Activated T-helper 9 cell treated with anti-CD3 and anti-CD28 coated beads, Interleukin-2, amount 50 U/mL, for 16 hours (primary cell): ENCODE measurements at places on chromosomes 3 and 15.

DNA sequence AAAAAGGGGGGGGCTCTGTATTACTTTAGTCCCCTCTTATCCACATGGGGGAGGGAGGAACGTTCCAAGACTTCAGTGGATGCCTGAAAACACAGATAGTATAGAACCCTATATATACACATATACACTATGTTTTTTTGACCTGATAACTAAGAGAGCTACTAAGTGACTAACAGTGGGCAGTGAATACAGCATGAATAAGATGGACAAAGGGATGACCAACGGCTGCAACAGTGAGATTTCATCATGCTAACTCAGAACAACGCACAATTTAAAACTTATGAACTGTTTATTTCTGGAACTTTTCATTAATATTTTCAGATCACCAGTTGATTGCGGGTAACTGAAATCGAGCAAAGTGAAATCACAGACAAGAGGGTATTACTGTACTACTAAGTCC is 7.3 kb downstream of the DCUN1D1 start:
- no peak for DNase-seq

- DNase-seq: no peak
Observed at GRCh38 chr3:172530566-172530965, 7.3 kb upstream of the TNFSF10 start.

- no peak for DNase-seq
Observed at GRCh38 chr3:72213296-72214065, 428.5 kb upstream of the PROK2 start.

DNA sequence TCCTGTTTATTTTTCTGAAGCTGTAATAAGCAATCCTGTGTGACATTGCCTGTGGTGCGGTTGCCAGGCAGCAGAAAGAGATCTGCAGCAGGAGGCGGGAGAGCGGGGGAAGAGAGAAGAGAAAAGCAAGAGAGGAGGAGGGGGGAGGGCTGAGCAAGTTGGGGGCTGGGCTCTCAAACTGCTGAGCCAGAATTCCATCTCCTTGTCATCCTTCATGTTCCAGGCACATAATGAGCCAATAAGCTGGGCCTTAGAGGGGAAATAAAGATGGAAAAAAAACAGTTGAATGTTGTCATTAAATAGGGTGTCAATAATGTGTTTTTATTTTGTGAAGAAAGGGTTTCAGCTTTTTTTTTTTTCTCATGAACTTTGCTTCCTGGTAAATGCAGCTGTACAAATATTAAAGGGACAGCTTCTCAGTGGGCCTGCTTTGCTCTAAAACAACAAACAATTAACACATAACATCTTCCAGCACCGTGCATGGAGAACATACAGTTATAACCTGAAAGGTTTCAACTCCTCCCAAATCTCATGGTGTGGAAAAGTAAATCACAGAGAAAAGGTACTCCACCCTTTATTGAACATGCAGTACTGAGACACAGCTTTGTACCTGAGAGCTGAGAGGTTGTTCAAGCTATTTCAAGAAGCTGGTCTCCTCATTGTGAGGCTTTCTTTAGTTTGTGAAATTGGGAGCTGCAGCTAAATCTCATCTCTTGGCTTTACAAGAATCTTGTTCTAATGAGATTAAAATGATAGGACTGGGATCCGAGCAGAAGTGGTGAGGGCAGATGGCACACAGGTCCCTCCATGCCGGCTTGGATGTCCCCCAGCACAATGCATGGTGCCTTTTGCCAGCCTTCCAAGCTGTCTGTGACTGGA is 451.1 kb upstream of the KCNMB2 start:
- DNase-seq: no peak

DNA sequence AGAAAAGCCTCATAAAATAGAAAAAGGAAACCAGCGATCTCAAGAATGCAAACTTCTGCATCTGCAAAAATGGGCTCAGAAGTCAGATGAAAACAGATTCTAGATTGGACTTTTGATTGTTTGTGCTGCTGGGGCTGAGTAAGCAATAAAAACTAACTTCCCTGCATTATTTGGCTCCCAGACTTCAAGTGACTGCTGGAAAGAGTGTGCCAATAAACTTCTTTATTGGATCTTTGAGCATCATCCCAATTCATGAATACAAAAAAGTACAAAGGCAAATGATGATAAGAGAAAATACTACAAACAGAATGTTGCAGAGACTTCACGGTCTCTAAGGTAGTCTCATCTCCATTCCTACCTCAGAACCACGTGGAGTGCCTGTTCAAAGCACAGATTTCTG is 97.9 kb downstream of the FGF12 start:
- no peak for DNase-seq

GRCh38 chr3:47421741-47422649 is 41.2 kb downstream of the PTPN23 start:
- no peak for DNase-seq

DNA sequence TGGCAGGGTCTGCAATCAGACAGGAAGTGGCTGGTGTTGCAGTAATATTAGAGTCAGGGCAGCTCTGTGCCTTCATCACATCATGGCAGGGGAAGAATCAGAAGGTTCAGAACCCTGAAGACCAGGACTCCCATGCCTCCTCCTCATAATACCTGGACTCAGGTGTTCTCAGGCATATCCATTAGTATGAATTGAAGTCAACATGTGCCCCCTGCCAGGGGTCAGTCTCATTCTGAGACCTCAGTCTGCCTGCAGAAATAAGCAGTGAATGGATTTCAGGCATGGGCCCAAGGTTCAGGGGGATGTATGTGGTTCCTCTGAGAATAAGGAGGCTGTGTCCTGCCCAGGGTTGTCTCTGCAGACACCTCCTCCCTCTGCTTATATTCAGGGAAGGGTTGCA is 74.2 kb downstream of the SPSB4 start:
- DNase-seq: no peak

DNA sequence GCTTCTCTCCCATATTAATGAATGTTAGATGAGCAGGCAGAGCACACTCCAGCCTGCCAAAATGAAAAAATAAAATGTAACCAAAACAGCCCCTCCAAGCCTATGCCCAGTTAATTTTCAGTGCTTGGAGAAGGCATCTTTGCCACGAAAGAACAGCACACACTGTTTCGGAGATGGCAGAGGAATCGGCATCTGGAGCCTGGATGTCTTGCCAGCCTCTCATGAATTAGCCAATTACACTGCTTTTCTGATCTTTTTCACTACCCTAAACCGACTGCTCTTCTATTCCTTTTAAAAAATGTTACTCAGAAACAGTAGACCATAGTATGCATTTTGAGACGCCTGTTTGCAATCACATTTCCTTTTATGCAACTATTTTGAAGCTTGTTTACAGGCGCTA is 249.6 kb downstream of the TLE3 start:
- no peak for DNase-seq

DNA sequence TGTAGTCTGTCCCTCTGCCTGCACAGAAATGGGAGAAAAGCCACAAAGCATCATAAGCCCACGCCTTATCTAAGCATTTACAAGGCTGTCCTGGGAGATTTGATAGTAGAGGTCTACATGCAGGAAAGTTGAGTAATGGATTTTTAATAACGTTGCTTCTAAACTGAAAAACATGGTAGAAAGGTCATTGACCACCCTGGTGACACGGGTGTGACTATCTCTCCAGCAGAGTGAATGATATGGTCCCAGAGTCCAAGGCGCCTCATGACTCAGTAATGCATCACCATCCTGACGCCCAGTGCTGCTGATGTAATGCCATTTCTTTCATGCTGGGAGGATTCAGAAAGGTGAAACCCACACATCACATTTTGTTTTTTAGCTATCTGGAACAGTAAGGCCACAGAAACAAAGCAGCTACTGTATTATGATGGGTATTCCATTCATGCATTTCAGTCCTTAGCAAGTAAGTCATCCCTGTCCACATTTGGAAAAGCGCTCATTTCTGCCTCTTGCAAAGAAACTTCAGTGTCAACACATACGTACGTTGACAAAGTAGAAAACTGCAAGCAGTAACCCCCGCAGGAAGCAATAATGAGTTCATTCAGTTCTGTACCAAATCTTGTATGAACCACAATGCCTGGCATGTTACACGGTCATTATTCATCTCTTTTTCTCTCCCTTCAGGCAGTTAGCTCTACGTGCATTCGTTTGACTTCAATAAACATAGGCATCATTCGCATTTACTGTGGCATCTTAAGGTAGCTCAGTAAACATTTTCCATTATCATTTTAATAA is 483.5 kb downstream of the GABRG3 start:
- no peak for DNase-seq

DNA sequence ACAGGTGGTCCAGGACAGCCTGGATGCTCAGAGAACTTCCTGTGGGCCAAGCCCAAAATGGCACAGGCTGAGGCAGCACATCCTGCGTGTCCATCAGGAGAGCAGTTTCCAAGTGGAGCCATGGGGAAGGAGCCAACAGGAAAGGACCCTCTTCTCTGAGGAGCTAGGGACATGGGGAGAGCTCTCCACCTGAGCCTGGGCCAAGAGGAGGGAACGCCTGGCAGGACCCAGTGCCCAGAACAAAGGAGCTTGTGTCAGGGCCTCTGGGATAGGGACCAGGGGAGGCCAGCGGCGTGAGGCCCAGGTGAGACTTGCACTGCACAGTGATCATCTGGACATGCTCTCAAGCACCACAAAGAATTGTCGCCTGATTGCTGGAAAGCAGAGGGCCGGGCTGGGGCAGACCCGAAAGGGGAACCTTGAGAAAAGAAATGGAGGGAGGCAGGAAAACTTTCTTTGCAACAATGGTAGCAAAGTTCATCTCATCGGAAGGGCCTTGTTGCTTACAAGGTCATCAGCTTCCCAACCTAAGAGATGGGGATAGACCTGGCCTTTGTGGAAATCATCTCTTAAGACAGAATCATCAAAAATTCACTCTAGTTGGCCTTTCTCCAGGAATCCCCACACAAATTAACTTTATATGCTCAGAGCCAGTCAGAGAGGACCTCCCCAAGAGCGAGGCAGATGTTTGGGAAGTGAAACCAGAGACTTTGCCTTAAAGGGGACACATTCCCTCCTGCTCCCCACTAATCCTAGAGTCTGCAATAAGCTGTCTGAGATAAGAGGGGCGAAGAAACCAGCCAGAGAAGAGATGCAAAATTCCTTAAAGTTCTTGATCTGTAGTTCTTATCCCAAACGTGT is 47.7 kb upstream of the HES1 start:
- no peak for DNase-seq

- DNase-seq: no peak
Observed at GRCh38 chr3:127467391-127467790, 123.1 kb downstream of the TPRA1 start.

DNA sequence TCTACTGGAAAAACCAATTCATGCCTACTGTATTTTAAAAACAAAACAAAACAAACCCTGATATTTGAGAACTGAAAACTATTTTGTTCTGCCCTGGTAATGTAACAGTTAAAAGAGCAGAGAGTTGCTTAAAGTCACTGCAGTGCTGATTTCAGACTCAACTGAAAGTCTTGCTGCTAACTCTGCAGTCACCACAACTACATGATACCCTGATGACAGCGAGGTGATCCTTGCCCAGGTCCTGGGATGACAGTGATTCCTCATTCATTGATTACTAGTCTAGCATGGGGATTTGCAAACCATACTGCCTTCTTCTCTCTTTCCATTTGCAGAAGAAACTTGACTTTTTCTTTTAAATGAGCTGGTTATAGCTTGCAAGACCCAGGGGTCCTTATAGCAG is 67.5 kb downstream of the MME start:
- DNase-seq: no peak

- no peak for DNase-seq
Observed at GRCh38 chr3:71260782-71261181, 322.7 kb downstream of the FOXP1 start.

DNA sequence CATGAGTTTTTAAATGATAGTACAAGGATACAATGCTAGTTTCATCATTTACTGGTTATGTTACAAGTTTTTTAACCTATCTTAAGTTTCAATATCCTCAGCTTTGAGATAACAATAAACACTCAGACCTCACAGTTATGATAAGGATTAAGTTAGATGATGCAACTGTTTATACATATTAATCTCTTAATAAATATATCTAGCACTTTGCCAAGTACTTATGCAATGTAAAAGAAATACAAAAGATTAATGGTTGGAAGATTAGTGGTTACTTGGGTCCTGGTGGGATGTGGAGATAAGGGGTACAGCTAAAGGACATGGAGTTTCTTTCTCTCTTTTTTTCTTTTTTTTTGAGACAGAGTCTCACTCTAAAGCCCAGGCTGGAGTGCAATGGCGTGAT is 12.0 kb downstream of the SPPL2A start:
- no peak for DNase-seq

DNA sequence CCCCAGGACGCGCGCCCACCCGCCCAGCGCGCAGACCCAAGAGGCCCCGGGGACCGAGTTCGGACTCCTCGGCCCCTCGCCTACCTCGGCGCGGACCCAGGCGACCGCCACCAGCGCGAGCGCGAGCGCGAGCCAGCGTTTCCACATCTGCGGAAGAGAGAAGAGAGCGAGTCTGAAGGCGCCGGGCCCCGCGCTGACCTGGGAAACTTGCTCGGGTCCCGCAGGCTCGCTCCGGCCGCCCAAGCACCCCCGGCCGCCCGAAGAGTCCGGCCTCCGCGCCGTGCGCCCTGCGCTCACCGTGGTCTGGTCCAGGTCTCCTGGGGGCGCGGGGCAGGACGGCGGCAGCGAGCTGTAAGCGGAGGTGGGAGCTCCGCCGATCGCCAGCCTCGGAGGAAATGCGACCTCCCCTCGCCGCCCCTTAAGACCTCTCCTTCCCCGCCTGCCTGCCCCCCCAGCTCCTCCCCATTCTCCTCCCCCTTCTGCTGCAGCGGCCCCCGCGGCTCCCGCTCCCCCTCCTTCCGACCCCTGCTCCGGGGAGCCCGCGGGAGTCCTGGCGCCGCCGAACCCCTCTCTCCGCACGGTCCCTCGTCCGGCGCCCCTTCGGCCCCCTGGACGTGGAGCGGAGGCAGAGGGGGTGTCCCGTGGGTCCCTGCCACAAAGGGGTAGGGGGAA is at the start of gene FSTL1:
FSTL1 (minus strand) TSS at position 393 of the 672 bp plus-strand sequence; CDS start at position 147, 246 bp downstream.
- no peak for DNase-seq

GRCh38 chr3:25043749-25044148 is 384.3 kb upstream of the RARB start:
- DNase-seq: no peak

DNA sequence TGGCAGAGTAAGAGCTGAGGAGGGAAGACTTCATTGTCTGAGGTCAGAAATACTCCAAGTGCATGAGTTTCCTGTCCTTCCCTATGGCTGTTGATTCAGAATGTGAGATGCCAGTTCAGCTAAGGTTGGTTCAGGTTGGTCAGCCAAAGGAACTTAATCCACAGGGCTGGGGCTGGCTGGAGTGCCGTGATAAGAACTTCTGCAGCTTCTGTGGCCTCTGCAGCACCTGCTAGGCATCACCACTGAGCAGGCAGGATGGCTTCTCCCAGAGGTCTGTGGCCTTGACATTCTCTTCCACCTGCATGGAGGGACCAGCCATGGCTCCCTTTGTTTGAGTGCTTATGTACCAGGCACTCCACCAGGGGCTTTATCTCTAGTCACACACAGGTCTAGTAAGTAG is 109.5 kb upstream of the PLXNA1 start:
- no peak for DNase-seq

GRCh38 chr3:155153242-155154186 is 73.4 kb downstream of the MME start:
- no peak for DNase-seq

- peak; percentile 54 for DNase-seq
Observed at GRCh38 chr3:52245322-52246263, at the start of gene PPM1M. TSS of gene PPM1M (plus strand) at chr3:52245759. CDS start at chr3:52245825, 66 bp downstream.

- DNase-seq: no peak
Observed at GRCh38 chr3:173920386-173920785, 522.8 kb downstream of the NLGN1 start.
